ENCODE measurements at places on chromosomes 1 and 21.

DNA sequence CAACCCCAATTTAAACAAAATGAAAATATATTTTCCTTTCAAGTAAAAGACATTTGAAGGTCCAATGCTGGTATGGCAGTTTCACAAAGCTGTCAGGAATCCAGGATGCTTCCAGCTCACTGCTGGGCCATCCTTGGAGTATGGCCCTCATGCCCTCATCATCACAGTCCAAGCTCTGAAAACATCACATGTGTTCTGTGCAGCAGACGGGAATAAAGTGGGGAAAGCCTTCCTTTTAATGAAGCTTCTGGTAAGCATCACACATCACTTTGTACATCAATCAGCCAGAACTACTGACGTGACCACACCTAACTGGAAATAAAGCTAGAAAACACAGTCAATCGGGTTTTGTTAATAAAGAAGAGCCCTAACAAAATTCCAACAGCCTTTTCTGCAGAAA, 22.7 kb downstream of the CDC42BPA start:
- no peak for DNase-seq

GRCh38 chr1:196779093-196779492, 4.5 kb downstream of the CFHR3 start:
- peak; percentile 0 for DNase-seq

DNA sequence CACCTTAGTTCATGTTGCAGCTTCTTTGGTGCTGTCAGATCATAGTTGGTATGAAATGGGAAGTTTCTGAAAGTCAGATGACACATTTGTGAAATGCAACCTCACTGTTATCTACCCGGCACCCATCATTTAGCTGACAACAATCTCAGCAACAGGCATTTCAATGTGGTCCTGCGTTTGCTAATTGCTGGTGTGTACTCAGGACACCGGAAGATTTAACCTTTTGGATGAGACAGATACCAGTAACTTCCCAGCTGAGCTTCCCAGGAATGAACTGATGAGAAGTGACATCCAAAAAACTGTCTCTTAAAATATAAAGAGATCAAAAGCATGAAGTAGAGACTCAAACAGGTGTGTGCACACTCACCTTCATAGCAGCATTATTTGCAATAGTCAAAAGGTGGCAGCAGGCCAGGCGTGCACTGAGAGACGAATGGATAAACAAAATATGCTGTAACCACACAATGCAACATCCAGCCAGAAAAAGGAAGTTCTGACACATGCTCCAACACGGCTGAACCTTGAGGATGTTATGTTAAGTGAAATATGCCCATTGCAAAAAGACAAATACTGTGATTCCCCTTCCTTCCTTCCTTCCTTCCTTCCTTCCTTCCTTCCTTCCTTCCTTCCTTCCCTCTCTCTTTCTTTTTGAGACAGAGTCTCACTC, 7.9 kb upstream of the CLDN14 start:
- DNase-seq, result no peak

DNA sequence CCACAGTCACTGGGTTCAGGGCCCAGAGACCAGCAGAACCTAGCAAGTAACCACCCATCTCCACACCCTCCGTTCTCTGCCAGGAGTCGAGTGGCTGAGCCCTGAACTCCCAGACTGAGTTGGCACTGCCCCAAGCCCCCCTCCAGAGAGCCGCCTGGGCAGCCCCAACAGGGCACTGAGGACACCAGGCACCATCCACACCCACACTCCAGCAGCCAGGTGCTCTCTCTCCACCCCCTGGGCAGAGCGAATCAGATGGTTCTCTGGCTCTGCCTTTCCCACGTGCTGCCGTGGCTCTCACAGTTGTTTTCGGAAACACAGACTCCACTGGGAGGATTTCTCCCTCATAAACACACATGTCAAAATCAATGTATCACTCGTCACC, 13.6 kb downstream of the WDR4 start:
- no peak for DNase-seq

DNA sequence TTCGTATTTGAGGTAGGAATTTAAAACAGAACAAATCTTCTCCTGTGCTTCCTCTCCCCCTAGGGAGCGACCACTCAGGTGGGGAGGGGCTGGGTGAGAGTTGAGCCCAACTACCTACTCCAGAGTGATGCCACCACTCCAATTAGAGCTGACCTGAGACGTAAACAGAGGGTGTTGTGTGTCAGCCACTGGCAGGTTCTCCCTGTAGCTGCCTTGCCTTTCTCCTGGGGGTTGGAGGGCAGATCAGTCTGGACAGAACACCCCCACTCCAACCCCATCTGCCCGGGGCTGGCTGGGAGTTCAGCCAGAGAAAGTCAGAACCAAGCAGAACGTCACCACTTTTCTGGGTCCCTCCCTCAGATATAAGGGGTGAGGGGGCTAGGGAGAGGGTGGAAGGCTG, 2.0 kb downstream of the HPDL start:
- DNase-seq, result peak; percentile 54

DNA sequence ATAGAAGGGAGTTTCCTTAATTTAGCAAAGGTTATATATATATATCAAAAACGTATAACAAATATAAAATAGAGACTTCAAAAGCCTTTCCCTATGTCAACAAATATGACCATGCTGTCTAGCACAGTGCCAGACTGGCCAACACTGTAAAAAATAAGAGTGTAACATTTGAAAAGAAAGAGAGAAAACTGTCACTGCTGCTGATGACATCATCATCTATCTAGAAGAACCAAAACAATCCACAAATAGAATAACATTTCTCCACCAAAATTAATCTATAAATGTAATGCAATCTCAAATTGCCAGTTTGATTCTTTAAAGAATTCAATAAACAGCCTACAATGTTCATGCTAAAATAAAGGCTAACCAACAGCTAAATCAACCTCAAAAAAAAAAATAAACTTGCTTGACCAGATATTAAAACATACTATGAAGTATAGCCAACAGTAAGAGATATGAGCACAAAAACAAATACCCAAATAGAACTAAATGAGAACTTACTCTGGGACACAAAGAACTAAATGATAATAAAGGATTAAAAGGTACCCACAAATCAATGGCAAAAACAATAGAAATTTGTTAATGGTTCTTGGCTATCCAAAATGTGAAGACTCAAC, 50.2 kb downstream of the ENAH start:
- no peak for DNase-seq

DNA sequence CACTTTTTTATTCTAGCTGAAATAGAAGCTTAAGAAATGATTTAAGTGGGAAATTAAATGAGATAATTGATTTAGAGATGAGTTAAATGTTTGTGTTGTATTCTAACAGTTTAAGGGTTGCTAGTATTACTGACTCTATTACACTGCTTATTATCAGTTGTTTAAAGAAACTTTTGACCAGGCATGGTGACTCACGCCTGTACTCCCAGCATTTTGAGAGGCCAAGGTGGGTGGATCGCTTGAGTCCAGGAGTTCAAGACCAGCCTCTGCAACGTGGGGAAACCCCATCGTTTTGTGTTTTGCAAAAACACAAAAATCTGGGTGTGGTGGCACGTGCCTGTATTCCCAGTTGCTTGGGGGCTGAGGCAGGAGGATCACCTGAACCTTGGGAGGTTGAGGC, 14.2 kb downstream of the CLIC4 start:
- no peak for DNase-seq

- peak; percentile 33 for DNase-seq
Measured at GRCh38 chr1:21764615-21765423, 18.1 kb downstream of the USP48 start.

DNA sequence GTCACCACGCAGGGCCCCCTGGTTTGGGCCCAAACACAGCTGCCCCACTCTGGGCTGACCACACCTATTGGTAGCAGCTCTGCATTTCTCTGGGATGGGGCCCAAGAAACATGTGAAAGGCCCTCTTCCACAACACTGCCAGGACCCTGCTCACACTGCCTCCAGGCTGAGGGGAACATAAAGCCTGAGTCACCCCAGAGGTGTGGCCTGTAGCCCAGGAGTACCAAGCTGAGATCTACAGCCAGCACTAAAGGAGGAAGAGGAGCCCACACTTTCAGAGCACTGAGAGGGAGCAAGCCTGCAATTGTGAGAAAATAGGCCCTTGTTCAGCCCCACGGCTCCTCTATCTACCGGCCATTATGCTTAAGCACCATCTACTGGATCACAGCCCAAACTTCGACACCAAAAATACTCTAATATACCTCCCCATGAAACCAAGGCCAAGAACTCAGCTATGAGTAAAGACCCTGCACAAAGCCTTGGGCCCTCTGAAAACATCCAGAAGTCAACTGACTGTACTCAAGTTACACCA, 14.4 kb upstream of the OR2T10 start:
- no peak for DNase-seq

GRCh38 chr1:171787686-171788480, 6.4 kb downstream of the METTL13 start:
- DNase-seq, result no peak

DNA sequence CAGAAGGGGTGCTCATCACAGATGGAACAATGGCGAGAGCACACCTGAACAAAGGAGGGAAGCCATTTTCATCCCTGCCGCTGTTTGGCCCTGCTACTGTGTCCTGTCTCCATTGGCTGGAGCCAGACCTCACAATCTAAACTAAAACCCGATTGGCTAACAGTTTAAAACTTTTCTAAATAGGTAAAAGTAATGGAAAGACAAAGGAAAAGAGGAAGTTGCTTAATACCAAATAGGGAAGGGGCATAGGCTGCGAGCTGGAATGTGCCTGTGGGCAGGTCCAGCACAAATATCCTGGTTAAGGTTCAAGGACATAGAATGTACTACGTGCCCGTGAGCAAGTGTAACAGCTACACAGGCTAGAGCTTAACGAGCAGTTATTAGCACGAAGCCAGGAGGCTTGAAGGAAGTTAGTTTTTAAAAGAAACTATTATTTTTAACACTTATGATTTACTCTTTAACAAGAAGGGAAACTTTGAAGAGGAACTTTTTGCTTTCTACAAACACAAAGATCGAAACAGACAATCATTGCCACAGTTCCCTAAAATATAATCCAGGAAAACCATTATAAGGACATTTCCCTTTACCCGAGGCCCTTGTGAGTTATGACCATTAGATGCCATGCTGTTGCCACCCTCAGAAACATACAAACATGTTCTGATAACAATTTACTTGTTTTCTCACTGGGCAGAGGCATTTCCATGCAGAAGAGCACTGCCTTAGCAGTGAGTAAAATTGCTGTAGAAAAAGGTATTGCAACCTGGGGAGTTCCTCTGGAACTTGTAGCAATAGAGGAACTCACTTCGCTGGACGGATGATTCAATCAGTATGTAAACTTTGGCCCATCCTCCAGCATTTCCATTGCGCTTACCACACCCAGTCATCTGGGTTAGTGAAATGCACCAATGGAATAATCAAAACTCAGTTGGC, 4.8 kb upstream of the PTTG1IP start:
- DNase-seq, result no peak

DNA sequence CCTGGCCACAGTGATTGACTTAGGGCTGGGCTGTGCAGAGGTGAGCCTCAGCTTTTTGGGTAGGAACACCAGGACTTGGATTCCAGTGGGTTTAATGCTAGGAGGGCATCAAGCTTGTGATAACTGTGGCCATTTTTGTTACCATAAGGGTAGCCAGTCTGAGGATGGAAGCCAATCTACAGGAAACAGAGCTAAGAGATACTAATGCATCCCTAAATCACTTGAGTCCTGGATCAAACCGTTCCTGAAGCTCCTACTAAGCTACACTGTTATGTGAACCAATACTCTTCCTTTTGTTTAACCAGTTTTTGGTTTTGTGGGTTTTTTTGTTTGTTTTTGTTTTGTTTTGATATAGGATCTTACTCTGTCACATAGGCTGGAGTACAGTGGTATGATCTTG, 12.2 kb downstream of the KIAA2013 start:
- no peak for DNase-seq

- no peak for DNase-seq
Measured at GRCh38 chr21:31030367-31031106, 7.7 kb downstream of the KRTAP19-8 start.

GRCh38 chr1:165954940-165955339, 127.5 kb downstream of the UCK2 start:
- no peak for DNase-seq

DNA sequence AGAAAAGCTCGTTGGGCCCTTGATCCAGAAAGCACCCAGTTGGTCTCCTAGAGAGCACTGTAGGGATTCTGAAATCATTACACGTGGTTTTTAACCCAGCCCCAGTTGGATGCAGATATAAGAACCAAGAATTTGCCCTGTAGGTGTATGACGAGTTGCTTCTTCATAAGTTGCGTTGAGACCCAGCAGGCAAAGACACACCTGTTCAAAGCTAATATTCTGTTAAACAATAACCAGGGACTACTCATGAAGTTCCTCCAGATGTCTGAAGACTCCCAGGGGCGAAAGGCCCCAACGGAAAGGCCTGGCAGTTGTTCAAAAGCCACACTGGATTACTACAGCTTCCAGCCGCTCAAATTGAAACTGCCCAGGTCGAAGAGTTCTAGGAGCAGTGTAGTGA, 88.6 kb upstream of the HNRNPU start:
- DNase-seq, result no peak

GRCh38 chr1:199551967-199552565, 475.4 kb upstream of the NR5A2 start:
- DNase-seq, result peak; percentile 6

GRCh38 chr1:35809114-35810095, 1.6 kb downstream of the AGO4 start:
- no peak for DNase-seq

GRCh38 chr1:150406483-150406882, 42.5 kb downstream of the RPRD2 start:
- DNase-seq, result no peak

- no peak for DNase-seq
Measured at GRCh38 chr1:75600781-75601180, 10.1 kb downstream of the SLC44A5 start.

DNA sequence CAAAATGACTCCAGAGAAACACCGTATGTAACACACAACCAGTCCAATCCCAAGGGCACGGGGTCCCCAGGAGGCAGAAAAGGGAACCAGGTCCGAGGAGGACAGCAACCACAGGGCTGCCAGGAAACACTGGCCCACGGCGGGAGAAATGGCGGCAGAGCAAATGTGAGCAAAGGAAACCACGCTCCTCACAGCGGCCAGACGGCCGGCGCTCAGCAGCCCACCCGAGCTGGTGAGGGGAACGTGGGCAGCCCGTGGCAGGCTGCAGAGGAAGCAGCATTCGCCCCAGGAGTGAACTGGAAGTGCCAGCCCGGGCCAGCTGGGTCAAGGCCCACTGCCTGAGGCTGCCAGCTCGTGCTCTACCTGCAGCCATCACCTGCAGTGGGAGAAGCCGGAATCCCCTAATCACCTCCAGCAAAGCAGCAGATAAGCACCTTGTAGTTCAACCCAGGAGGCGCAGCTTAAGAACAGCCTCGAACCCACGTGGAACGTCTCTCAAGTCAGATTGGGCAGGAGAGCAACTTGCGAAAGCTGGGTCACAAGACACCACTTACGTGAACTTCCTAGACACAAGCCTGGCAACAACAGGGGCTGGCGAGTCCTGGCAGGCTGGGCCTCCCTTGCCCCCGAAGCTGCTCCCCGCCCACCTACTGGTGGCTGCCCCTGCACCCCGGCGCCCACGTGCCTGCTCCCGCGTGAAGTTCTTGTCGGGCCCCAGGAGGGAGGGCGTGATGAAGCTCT, 6.7 kb downstream of the SLC19A1 start:
- no peak for DNase-seq

DNA sequence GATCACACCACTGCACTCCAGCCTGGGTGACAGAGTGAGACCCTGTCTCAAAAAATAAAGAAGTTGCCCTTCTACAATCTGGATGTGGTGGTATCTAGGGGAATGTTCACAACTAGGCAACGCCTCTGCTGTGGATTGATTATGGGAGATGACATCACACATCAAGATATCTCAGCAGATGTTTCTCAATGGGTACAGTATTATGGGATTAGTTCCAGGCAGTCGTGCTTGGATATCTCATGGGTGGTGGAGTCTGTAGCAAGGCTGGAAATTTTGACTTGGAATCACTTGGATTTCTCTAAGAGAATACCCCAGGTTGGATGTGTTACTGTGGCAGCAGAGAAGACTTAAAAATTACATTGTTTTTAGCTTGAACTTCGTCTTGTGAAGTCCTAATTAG, 7.7 kb downstream of the IFNAR2 start:
- DNase-seq, result no peak

All from H7 (cell line).